ENCODE measurements at places on chromosomes 5 and 9. TPM values are rescaled to one million over a fixed set of nuclear protein-coding genes. Genes with fewer than 3 reads are reported as not detected.

Gene CYSRT1
- 0.32 TPM for total RNA-seq

Gene CDKN2B
- 9.2 TPM for total RNA-seq

DNA sequence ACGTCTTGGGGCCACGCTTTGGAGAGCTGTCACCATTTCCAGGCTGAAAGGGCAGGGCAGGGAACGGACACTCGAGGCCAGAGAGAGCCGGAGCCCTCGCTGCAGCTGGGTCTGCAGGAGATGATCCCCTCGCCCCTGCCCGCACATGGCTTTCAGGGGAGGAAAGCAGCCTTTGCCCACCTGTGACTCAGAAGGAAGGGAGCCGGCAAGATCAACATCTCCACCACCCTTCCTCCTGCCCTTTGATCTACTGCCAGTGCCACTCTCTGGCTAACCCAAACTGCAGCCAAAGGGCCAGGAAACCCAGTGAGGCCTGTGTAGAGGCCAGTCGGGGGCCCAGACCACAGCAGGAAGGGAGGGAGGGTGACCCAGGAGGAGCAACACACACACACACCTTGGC lies 137.1 kb upstream of the ERCC6L2 start:
- no peak for DNase-seq

Gene OR13C2
- total RNA-seq: not detected

- peak; percentile 55 for DNase-seq
Measured at GRCh38 chr5:149268928-149269557, 2.6 kb upstream of the AFAP1L1 start.
